ENCODE measurements at places on chromosomes 11 and 22. TPM values are rescaled to one million over a fixed set of nuclear protein-coding genes. Genes with fewer than 3 reads are reported as not detected.

GRCh38 chr22:45621836-45622600 is 49.6 kb upstream of the ATXN10 start:
- no peak for DNase-seq

GRCh38 chr22:50621948-50622722 is 5.8 kb downstream of the ARSA start:
- peak; percentile 61 for DNase-seq

DNA sequence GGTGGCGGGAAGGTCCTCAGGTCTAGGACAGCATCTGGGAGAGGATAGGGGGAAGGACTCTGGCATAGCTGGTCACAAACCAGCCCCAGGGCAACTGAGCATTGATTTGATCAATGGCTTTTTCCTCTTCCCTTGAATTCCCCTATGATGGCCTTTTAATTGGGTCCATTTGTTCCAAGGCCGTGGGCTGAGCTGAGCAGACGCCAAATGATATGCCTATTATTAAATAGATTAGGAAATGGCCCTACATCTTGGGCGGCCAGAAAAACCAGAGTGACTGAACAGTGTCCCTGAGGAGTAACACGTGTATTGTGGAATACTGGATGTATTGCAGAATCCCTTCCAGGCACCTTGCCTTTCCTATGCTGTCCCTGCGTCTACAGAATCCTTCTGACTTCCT is 26.7 kb upstream of the P2RY6 start:
- no peak for DNase-seq

GRCh38 chr22:32334660-32335365 is 22.9 kb upstream of the RFPL3 start:
- no peak for DNase-seq

- no peak for DNase-seq
Observed at GRCh38 chr11:72454791-72455190, 20.5 kb upstream of the CLPB start.

DNA sequence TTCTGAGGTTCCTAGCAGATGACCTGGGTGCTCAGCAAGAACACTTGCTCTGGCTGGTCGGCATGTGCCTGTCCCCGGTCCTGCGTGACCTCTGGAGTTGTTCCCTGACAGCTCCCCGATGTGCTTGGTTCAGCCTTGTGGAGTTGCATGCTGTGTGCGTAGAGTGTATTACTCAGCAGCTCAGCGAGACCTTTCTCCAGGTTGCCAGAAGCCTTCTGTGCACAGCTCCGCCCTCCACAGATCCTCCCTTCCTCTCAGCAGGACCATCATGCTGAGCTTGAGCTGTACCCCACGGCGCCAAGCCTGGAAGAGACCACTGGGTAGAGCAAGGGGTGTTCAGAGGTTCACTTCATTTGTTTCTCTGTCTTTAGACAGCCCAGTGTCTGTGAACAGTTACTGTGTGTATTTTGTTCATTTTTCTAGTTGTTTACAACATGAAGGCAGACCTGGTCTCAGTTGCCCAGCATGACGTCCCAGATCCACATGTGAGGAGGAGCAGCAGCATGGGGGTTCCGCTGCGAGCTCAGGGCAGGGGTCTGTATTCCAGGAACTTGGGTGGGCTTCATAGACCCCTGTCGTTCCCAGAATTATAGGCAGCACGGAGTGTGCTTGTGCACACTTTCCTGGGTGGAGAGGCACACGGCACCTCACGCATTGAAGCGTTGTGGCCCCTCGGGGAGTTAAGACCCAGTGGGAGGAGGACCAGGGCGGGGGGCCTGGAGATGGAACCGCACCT is 148.6 kb downstream of the IGLL1 start:
- no peak for DNase-seq

DNA sequence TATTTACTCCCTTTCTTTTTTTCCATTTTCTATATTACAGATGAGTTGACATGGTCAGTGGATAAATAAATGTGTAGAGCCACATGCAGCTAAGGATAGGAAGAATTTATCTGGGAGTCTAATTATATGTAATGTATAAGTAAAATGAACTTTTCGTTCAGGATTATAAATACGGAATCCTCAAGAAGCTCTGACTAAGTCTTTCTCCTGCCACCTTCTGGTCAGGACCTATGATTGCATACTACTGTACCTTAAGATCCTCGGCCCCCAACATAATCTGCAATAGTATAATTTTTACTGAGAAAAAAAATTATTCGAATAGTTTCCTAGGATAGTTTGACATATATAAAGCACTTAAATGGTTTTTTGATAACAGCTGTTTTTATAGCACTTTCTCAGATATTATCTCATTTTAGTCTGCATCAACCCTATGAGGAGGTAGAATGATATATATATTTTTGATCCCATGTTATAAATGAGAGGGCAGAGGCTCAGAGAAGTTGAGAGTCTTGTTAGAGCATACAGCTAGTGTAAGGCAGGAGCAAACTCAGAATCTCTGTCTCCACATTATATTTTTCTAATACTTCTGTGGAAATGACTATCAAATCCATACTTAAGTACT is 36.1 kb downstream of the CCDC90B start:
- DNase-seq, result peak; percentile 30

- no peak for DNase-seq
Observed at GRCh38 chr11:38046571-38047135, 1448.6 kb upstream of the RAG2 start.

DNA sequence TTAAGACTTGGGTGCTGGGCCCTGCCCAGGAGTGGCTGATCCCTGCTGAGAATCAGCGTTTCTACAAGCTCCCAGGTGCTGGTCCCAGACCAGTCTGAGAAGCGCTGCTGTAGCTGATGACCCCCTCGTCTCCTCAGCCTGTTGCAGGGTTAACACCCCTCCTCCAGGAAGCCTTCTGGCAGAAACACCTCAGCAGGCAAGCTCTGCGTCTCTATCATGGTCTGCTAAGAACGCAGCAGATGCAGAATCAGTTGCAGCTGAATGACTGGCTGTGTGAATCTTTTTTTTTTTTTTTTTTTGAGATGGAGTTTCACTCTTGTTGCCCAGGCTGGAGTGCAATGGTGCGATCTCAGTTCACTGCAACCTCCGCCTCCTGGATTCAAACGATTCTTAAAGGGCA is 132.5 kb downstream of the CACNA1I start:
- no peak for DNase-seq

DNA sequence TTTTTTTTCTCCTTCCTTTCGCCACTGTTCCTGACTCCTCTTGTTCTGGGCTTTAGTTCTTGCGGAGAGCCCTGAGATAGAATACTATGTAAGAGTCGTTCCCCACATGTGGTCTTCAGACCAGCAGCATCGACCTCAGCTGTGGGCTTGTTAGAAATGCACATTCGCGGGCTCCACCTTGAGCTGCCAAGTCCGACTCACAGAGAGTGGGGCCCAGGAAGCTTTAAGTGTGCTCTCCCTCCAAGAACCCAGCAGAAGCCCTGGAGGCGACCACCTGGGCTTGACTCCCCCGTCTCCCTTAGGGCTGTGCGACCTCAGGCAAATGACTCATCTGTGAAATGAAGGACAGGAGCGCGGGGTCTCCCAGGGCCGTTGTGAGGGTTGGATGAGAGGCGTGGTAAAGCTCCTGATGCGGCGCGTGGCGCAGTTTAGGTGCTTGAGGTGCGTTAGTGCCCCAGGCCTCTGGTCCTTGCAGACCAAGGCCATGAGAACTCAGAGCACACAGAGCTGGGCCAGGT is 18.8 kb downstream of the SAMM50 start:
- DNase-seq, result no peak

DNA sequence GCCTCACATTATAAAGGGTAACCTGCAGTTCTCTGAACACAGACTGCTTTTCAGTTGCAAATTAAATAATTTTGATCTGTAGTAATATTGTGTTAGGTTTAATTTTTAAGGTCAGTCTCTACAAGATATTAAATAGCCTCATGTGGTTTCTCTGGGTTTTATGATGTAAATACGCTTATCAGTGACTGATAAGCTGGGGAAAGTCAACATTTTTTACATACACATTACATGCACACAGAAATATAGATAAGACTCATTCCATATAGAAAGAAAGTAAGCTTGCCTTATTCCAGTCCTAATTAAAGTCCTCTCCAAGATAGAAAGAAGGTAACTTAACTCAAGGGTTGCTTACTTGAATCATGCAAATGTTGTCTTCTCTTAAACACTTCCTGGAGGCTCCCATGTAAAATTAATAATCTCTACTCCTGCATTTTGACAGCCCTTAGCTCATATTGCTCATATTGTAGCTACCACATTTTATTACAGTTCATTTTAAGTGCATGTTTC is 1.6 kb upstream of the OR5M3 start:
- no peak for DNase-seq

DNA sequence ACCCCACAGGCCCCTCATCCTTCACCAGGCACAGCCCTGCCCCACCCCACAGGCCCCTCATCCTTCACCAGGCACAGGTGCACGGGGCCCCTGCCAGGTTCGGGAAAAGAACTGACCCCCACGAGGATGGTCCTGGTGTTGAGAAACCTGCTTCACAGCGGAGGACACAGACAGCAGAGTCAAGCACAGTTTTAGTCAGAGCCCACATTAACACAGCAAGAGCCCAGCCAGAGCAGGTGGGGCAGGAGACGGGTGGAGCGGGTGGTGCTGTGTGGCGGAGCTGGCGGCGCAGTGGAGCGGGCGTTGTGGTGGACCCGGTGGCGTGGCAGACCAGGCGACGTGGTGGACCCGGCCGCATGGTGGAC is 1085.5 kb downstream of the BRD1 start:
- DNase-seq, result no peak

- DNase-seq, result no peak
Observed at GRCh38 chr11:1300569-1301187, 8.8 kb downstream of the TOLLIP start.

DNA sequence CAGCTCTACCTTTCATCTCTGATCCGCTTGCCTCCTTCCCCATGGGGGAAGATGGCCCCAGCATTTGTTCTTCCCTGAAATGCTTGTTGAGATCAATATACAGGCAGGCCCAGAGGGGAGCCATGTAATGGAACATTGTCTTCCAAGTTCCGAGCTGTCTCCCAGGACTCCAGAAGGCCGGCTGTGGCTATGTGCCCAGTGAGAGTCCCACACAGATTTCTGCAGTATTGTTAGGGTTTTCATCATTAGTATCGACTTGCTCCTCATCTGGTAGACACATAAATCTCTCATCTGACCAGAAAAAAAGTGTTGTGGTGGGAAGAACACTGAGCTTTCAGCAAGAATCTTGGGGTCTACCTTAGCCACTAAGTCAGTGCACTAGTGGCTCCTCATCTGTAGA is 163.4 kb downstream of the TRIM29 start:
- DNase-seq, result no peak

DNA sequence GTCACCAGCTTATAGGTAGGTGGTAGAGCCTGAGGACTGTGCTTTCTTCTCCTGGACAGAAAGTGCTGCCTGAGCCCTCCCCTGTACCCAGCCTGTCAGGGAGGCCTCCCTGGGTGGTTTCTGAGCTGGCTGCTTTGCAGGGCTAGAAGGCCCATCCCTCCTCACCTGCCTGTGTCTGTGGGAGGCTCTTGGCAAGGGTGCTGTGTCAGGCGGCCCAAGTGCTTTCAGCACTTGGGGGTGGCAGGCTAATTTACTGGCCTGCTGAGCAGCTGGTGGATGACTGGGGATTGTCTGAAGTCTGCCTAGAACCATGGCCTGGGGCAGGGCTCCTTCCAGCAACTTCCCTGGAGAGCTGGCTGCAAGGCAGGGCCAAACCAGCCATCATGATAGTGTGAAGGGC is 139.0 kb upstream of the NAV2 start:
- no peak for DNase-seq

DNA sequence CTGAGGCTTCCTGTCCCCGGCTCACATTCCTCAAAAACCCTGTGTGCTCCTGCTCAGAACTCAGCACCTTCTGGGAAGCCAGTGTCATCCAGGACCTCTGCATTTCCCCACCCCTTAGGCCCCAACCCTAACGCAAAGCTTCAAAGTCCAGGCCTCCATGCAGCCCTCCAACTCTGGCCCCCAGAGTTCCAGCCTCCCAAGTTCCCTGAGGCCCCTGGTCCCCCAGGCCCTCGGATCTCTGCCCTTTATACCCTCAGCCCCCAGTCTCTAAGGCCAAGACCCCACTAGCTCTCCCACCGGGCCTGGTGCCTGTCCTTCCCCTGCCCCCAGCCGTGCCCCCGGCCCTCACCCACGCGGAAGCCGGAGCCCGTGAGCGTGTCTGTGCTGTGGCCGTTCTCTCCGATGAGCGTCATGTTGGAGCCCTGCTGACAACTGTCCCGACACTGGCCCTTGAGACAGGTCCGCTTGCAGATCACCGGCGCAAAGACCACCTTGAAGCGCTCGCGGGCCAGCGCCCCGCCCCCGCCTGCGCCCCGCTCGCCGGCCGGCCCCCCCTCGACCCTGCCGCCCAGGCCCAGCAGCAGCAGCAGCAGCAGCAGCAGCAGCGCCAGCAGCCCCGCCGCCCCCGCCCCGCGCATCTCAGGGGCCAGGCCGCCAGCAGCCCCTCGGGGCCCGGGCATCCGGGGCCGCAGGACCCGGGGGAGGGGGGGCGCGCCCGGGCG is 718 bp downstream of the LTBP3 start:
- no peak for DNase-seq

DNA sequence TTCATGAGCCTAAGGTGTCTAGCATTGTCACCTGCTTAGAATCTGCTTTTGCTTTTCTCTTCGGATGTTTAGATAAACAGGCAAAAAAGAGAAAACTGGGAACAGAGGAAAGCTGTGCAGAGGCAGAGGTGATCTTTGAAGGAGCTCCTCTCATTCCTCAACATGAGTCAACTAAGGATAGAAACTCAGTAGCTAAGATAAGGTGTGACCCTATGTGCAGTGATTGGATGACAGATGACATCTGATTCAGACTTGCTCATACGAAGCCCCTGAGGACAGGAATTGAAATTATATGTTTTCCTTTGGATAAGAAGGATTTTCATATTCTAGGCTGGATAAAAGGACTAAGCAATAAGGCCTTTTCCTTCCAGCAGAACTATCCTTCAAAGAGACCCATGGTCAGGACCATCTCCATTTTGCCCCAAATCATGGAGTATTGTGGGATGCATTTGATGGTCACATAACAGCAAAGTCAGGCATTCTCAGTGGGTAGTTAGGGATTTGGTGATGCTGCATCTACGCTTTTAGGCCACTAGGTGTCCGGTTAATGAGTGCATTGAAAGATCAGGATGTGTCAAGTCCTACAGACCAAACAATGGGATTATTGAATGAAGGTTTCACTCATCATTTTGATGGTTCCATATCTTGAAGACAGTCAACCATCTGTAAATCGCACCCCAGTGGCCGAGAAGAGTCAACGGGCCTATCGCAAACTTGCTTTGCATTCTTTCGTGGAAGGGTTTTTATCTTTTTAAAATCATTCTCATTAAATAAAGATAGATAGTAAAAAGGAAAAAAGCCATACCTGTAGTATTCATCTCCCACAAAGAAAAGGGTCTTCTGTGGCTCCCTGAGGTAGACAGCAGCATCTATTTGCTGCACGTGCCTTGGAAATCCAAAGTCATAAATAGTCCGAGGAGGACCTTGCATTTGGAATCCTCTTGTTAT is 32.2 kb downstream of the MMP20 start:
- DNase-seq, result no peak

KRTAP5-3 gene
- total RNA-seq, result not detected

LMNTD2 gene
- 5.2 TPM for total RNA-seq

OR5P2 gene
- total RNA-seq, result not detected

PGA5 gene
- not detected for total RNA-seq

TMEM121B gene
- 0.19 TPM for total RNA-seq

MS4A6A gene
- total RNA-seq, result not detected

MMP1 gene
- total RNA-seq, result not detected

RTN4RL2 gene
- 0.74 TPM for total RNA-seq

Data from activated naive CD4-positive, alpha-beta T cell treated with anti-CD3 and anti-CD28 coated beads for 36 hours (primary cell).